ENCODE measurements at places on chromosomes 4 and X.

DNA sequence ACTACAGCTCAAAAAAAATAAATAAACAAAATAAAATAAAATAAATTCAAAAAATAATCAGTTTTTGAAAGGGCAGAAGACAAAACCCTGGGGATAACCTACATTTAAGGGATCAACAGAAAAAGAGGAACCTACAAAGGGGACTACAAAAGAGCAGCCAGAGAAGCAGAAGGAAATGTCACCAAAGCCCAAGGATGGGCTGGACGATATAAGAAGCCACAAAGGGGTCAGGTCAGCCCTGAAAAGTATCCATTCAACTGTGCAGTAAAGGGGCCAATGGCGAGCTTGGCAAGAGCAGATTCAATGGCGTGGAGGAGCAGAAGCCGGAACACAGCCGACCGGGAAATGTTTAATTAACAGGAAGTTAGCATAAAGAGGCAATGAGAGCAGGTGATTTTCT lies 16.9 kb downstream of the ACOT9 start:
- DNase-seq: no peak

GRCh38 chrX:51035746-51036145 lies 125.2 kb downstream of the BMP15 start:
- DNase-seq: no peak

GRCh38 chrX:13828392-13828791 lies 11.5 kb upstream of the GPM6B start:
- no peak for DNase-seq

GRCh38 chr4:176350671-176351070 lies 30.9 kb downstream of the SPCS3 start:
- no peak for DNase-seq

- DNase-seq: no peak
Observed at GRCh38 chr4:569958-570667, 6.0 kb downstream of the TMEM271 start.

DNA sequence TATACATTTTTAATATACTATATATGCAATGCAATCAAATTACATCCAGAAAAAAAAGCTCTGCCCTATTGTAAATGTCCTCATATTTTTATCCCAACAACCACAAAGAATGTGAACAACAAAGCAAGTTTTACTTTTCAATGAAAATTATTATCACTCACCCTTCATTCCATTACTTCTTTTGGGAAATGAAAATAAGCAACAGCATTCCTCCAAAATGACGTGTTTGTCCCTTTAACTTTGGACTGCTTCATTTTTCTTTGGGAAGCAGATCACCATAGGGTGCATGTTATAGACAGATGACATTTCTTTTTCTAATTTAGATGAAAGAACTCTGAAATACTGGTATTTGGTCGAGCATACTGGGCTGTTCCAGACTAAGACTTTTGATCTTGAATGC lies 667.1 kb upstream of the BOD1L1 start:
- no peak for DNase-seq

DNA sequence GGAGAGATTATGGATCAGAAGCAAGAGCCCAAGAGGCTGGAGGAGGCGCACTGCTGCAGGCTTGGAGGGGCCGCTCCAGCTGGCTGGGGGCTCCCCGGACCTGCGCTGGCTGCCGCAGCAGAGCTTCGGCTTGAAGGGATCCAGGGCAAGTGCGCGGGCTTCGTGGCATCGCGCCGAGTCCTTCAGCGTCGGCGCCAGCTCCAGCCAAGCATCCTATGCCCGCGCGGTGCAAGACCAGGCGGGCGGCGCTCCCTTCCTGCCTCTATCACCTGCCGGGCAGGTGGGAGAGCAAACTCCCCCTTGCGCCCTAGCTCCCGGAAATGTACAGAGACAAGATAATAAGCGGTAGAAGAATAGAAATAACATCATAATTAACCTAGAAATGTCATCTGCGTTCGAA lies 10.5 kb upstream of the UCP1 start:
- DNase-seq: no peak

DNA sequence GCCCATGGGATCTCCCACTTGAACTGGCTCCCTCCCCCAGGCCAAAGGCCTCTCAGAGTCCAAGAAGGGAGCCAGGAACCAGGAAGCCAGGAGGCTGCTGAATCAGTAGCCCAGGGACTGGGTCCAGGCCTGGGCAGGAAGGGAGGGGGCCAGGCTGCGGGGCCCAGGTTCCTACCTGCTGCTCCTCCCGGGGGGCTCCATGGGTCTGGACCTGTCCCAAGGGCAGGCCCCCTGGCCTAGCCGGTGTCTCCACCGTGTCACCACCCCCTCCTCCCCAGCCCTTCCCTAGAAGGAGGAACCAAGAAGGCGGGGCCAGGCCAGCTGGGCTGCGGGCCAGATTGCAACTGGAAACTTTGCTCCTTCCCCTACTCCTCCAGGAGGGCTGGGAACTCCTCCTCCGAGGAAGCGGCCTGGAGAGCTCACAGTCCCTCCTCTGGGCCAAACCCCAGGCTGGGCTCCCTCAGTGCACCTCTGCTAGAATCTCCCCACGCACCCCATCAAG lies at the start of gene IQSEC2:
IQSEC2 (minus strand) TSS at position 264 of the 502 bp plus-strand sequence.
- no peak for DNase-seq

DNA sequence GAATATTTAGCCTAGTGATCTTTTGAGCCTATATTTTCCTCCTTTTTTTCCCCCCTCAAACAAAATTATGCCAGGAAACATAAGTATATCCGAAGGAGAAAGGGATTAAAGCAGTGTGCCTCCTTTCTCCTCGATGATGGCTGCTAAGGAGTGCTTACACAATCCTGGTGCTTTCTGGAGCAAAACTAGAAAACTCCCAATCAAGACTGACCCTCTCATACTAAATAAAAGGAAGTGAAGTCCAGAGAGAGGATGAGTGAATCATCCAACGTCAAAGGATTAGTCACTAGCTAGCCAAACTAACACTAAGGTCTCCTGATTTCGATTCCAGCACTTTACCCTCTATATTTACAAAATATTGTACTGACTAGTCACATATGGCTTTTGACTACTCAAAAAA lies 146.8 kb downstream of the PPP3CA start:
- no peak for DNase-seq

DNA sequence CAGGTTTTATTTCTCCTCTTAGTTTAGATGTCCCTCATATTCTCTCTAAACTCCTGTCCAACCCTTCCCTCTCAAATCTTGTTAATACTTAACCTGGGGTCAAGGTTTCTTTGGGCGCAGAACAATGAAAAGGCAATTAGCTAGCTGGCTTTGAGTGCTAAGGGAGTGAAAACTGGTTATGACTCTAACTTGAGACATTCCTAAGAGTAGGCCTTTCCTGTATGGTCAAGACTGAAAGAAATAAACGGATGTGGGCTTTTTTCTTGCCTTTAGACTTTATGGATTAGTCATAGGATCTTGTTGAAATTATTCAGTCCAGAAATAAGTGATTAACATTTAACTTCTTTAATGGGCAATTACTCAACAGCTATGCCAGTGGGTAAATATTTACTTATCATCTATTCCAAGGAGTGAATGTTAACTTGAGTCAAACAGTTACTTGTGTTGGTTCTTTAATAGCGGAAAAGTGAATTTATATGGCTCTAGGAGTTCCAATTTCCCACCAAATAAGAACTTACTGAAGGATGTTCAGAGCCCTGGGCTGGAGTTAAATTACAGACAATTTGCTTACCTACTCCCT lies 141.7 kb upstream of the SCML1 start:
- no peak for DNase-seq

GRCh38 chr4:176034499-176034898 lies 31.1 kb upstream of the WDR17 start:
- no peak for DNase-seq

- DNase-seq: no peak
Observed at GRCh38 chrX:152993933-152994332, at the start of gene PNMA5. PNMA5 (minus strand) TSS chrX:152994116; CDS start chrX:152991598, 2,518 bp downstream.

GRCh38 chrX:134453631-134454030 lies 6.3 kb upstream of the HPRT1 start:
- no peak for DNase-seq

GRCh38 chr4:628821-629635 lies 3.7 kb downstream of the PDE6B start:
- DNase-seq: no peak

DNA sequence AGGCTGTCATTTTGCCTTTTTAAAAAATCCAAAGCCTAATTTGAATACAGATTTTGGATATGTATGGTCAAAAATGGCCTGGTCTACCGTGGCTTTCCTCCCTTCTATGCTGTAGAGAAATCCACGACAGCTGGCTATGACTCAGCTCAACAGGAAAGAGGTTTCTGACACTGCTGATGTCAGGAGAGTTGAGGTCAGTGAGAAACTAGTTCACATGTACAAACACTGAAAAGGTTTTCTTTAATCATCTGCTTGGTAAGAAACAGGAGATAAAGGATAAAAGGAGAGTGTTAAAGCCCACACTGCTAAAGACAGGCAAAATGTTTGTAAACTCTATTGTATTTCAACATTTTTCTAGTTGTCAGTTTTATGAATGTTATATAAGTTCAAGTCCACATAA lies 113.9 kb downstream of the NYX start:
- no peak for DNase-seq

DNA sequence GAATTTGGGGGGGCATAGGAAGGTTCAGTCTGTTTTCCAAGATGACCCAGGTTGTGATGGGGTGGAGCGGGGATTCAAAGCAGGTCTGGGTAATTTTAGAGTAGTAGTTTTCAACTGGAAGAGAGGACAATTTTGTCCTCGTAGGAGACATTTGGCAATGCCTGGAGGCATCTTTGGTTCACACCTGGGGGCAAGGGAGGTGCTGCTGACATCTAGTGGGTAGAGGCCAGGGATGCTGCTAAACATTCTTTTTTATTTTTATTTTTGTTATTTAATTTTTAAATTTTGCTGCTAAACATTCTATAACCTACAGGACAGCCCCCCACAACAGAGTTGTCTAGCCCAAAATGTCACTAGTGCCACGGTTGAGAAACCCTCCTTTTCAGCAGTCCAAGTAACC lies 1.9 kb downstream of the RAB9A start:
- no peak for DNase-seq

DNA sequence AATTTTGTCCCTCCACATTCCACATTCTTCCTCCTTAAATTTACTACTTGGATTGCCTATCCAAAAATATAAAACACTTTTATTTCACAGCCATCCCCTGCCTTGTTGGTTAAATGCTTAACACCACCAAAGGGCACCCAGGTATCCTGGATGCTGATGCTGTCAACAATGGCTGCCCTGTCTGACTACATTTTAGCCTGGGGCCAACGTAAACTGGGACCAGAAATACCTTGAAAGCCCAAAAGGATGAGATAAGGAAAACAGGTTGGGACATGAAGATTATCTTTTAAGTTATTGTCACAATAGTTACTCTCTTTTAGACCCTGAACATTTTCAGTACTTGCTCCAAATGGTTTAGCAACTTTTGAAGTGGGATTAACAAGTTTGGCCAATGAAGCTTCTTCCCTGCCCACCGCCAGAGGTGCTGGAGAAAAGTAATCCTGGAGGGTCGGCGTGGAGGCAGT lies 775 bp upstream of the YIPF6 start:
- DNase-seq: no peak

DNA sequence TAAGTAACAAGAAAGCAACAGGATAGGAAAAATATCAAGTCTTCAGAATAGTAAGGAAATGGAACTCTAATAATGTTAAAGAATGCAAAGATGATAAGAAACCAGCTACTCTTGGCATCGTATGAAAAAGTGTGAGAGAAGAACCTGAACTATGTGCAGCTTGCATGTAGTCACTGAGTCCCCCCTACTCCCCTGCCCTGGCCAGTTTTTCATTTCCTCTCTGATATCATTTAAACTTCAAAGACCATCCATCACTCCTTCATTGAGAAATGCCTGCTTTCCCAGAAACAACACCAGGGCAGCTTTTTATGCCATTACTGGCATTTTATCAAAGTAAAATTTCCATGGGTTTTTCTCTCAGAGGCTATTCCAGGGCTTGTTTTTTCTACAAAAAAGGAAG lies 28.1 kb downstream of the INPP4B start:
- DNase-seq: no peak

- DNase-seq: no peak
Observed at GRCh38 chrX:38992441-38993096, 191.3 kb downstream of the MID1IP1 start.

GRCh38 chrX:44144177-44144945 lies 171.2 kb upstream of the NDP start:
- no peak for DNase-seq

DNA sequence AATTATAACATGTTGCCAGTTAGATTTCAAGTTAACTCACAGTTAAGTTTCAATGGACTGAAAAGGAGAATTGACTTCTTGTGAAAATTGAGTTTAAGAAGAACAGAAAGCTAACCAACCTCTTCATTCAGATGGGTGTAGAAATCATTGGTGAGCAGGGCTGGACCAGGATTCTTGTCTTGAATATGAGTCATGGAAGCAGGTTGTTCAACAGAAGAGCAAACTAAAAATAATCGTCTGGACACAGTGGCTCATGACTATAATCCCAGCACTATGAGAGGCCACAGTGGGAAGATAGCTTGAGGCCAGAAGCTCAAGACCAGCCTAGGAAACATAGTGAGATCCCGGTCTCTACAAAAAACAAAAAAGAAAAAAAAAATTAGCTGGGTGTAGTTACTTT lies 98.2 kb downstream of the ARSJ start:
- DNase-seq: no peak

- no peak for DNase-seq
Observed at GRCh38 chr4:47577779-47578553, 92.9 kb downstream of the ATP10D start.

Measured in activated T-cell treated with anti-CD3 and anti-CD28 coated beads, Interleukin-2, amount 50 U/mL, for 1 hour (primary cell).